ENCODE measurements at places on chromosomes 4 and X.

GRCh38 chrX:129731228-129731627, 7.6 kb upstream of the XPNPEP2 start:
- DNase-seq, result no peak

GRCh38 chrX:24080704-24081103, 25.9 kb downstream of the EIF2S3 start:
- no peak for DNase-seq

- DNase-seq, result peak; percentile 4
Measured at GRCh38 chrX:48676893-48677270, 6.7 kb upstream of the WAS start.

DNA sequence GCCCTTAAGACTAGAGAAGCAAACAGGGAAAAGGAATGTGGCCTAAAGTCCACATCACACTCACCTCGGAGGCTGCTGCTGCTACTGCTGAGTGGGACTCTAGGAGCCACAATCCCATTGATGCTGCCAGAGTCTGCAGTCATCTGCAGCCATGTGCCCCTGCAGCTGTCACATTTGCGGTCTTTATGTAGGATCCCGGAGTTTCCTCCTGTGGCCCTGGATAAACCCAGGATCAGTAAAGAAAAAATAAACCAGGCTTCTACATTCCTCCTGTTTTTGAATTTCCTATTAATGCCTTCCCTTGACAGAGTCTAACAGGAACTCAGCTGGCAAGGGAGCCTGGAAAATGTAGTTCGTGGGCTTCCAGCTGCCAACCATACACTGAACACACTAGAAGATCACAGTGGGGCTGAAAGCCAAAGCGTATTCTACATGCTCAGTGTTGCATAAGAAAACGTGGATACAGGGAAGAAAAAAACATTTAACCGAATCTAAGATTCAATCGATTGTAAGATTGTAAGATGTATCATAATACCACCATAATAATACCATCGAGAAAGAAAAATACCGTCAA, 10.3 kb upstream of the PHEX start:
- DNase-seq, result no peak

GRCh38 chr4:141654098-141654497, 17.7 kb downstream of the IL15 start:
- peak; percentile 48 for DNase-seq
